Suppressor macrophage (primary cell): ENCODE measurements at places on chromosomes 11 and 22.
A peak's percentile ranks its signal among the peaks of the same experiment; 100 is the strongest.

DNA sequence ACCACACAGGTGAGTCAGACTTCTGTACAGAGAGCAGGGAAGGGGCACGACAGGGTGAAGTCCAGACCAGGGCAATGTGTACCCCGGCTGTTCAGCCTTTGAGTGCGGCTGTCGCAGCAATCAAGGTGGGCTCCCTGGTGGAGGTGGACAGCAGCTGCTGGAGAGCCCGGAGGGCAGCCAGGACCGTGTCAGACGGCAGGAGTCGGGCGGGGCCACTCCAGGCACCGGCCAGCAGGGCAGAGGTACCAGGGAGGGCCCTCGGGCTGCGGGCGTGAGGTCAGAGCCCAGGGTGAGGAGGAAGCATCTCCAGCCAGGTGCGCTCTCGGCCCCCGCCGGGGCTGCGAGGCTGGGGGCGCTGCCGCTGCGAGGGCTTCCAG is 802 bp upstream of the PIM3 start:
- DNase-seq = no peak

GRCh38 chr11:28730889-28731288 is 622.7 kb downstream of the METTL15 start:
- no peak for DNase-seq

GRCh38 chr11:9604134-9604533 is 30.7 kb downstream of the WEE1 start:
- DNase-seq = no peak

DNA sequence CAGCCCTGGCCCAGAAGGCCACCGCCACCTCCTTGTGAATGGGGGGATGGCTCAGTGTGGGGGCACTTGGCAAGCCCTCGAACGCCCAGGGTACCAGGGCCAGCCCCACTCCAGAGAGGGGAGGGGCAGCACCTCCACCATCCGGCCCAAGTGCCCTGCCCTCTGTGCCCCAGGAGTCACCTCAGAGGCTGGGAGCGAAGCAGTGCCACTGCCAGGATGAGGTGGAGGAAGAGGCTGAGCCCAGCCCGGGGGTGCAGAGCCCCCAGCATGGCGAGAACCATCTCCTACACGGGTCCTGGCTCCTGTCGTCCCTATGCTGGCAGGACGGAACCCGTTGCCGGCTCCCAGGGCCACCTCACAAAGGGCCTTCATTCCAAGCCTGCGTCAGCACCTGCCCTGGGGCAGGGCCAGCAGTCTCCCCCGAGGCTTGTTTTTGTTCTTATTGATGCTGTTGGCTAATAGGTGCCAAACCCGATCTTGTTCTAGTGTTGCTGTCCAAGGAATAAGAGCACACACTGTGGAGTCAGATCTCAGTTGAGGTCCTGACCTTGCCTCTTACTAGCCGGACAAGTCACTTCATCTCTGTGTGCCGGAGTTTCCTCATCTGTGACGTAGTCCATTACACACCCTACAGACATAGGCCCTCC is at the start of gene FREY1:
Gene FREY1 (minus strand): TSS at position 307 of the 647 bp plus-strand sequence. CDS start 26 bp downstream, at position 281.
- no peak for DNase-seq

- DNase-seq = peak; percentile 62
Observed at GRCh38 chr11:7571640-7572000, 57.8 kb downstream of the PPFIBP2 start.

DNA sequence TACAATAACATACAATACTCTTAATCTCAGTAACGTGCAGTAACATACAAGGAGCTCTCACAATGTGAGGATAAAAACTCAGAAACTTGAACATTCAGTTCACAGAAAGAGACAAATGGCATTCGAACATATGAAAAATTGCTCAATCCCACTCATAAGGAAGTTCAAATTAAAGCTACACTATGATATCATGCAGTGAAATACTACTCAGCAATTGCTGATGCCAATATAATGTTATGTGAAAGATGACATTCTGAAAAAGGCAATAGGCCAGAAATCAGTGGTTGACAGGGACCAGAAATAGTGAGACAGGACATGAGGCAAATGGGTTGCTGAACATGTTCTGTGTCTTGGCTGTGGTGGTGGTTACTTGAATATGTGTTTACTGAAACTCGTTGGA is 33.7 kb upstream of the PITPNB start:
- peak; percentile 83 for DNase-seq

DNA sequence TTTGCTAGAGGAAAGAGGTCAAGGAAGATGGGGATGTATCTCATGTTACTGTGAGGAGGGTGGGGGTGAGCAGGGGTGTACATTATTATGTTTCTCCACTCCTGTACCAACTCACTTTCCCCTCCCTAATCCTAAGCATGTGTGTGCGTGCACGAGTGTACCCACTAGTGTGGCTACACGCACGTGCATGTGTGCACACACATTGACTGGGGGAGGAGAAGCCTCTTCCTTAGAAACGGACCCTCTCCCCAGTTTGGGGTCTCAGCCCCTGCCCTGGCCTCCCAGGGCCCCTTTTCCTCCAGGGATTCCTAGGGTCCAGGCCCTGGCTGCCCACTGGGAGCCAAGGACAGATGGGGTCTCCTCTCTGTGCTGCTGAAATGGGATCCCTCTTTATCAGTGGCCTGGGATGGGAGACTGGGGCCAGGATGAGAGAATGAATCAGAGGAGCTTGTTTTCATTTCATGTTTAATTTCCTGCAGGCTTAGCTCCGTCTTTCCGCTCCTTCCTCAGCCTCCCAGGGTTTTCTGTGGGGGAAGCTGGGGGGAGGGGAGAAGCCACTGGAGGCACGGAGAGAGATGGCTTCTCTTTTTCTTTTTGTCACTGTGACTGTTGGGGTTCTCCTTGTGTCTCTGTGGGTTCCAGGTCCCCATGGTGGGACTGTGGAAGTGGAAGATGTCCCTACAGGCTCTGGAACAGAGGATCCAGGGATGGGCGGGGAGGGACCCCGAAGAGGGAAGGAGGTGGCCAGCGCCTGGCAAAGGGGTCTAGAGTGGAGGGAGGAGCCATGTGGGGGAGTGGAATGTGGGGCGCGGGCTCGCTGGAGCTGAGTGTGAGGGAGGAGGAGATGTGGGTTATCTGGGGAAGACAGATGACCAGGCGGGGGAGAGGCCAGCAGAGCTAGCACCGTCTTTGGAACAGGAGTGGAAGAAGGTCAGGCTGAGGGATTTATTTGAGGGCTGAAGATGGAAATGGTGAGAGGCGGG is 40.3 kb downstream of the ALX4 start:
- no peak for DNase-seq

DNA sequence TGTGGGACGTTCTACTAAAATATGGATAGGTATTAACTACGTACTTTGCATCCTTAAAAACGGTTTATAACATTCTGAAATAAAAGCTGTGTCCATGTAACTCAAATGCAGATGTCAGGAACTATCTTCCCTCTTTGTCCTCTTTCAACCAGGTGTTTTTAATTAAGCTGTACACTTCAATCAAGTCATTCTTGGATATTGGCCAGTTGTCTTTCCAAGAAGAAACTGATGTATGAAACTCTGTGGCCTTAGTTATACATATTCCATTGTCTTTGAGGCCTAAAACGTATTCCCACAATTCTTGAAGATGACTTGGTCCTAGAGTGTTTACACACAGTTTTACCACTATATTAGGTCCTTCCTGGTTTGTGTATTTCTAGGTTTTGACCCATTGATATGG is 249.0 kb upstream of the CNTN5 start:
- DNase-seq = no peak

- DNase-seq = no peak
Observed at GRCh38 chr11:9562716-9563115, 10.8 kb upstream of the WEE1 start.

- no peak for DNase-seq
Observed at GRCh38 chr11:118287006-118287405, 17.5 kb upstream of the CD3E start.

- no peak for DNase-seq
Observed at GRCh38 chr11:88604260-88604659, 266.7 kb upstream of the CTSC start.
